ENCODE measurements at places on chromosomes 2 and 18. TPM values are rescaled to one million over a fixed set of nuclear protein-coding genes. Genes with fewer than 3 reads are reported as not detected.

The EGR4 gene
- not detected for total RNA-seq

The MAP3K19 gene
- not detected for total RNA-seq

The RPRM gene
- total RNA-seq: not detected

The ABHD3 gene
- total RNA-seq: 1.5 TPM

The CFC1B gene
- total RNA-seq: not detected

The NEUROD1 gene
- total RNA-seq: not detected

The LONRF2 gene
- 0.44 TPM for total RNA-seq

The C1GALT1C1L gene
- total RNA-seq: 0.25 TPM

The FEV gene
- not detected for total RNA-seq

The SERPINB3 gene
- total RNA-seq: not detected

The LTBP1 gene
- total RNA-seq: 104 TPM

The ALPI gene
- total RNA-seq: not detected

The MYO5B gene
- 0.25 TPM for total RNA-seq

The EFR3B gene
- 0.24 TPM for total RNA-seq

The CCDC142 gene
- 7.0 TPM for total RNA-seq

The GALNT3 gene
- total RNA-seq: 0.69 TPM

The AQP4 gene
- not detected for total RNA-seq

The TBR1 gene
- total RNA-seq: not detected

The CNRIP1 gene
- total RNA-seq: 30.1 TPM

The FN1 gene
- 86,957 TPM for total RNA-seq

The CIB4 gene
- not detected for total RNA-seq

The FKBP1B gene
- 7.2 TPM for total RNA-seq

The GMCL1 gene
- total RNA-seq: 8.0 TPM

The CPO gene
- total RNA-seq: not detected

The PDE11A gene
- not detected for total RNA-seq

The UGT1A4 gene
- total RNA-seq: 0.34 TPM

The COLEC12 gene
- 73.4 TPM for total RNA-seq

The GREB1L gene
- total RNA-seq: 0.12 TPM

The FOXI3 gene
- not detected for total RNA-seq

The ESCO1 gene
- total RNA-seq: 10.7 TPM

All from cardiac ventricle fibroblast (primary cell).